NB4 (cell line): ENCODE measurements at places on chromosomes 1 and 21.
A peak's percentile ranks its signal among the peaks of the same experiment; 100 is the strongest.

- DNase-seq, result no peak
Measured at GRCh38 chr1:67336783-67337182, 29.1 kb downstream of the IL12RB2 start.

GRCh38 chr21:15282665-15283064 is 217.9 kb upstream of the NRIP1 start:
- no peak for DNase-seq

GRCh38 chr1:207825719-207826556 is 74.1 kb downstream of the CD46 start:
- peak; percentile 94 for DNase-seq

DNA sequence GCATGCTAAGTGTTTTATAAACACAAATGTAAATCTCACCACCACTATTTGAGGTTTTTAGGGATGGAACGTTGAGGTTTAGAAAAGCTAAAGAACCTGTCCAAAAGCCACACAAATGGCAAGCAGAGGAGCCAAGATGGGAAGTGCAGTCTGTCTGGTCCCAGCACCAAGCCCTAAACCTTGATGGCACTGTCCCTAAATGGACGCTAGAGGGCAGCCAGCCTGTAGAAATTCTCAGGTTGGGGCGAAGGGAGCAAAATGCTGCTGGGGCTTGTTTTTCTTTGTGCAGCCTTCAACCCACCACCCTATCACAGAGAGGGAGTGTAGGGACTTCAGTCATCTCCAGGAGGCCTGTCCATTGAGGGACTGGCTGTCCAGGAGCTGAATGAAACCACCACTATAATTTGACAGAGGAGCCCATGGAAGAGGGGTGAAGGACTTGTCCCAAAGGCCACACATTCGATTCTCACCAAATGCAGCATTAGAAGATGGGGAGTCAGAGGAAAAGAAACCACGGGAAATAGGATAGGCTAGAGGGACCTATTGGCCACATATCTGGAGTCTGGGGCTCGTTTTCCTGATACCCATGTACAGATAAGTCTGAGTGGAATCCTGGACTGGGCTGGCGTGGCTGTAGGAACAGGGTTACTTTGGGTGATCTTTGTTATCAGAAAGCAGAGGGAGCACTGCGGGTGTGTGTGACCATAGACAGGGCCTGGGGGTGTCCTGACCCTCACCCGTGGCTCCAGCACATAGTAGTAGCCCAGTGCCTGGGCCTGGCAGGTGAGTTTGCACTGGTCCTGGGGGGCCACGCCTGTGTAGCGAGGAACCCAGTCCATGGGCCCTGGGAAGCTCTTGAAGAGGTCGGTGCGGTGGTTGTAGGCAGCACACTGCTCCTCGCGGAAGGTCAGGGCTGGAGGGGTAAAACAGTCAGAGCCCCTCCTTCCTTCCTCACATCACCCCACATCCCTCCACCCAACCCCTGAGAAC is 6.1 kb downstream of the ADAMTS4 start:
- peak; percentile 80 for DNase-seq

DNA sequence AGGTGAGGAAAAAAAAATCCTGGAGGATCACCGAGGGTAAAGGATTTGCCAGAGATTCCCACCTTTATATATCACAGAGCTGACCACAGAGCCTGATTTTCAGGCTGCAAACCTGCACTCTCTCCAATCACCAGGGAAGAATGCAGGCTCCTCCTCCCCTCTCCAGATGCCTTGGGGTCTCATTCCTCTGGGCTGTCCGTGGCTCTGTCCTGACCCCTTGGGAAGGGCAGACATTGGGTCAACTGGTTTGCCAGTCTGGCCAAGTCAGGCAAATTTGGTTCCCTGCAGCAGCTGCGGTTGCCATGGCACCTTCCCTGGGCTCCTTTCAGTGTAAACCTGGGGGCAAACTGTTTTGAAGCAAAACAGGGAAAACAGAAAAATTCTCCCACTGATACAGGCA is 11.6 kb upstream of the OPRD1 start:
- DNase-seq, result no peak

- no peak for DNase-seq
Measured at GRCh38 chr1:6962478-6962995, 177.3 kb downstream of the CAMTA1 start.

- no peak for DNase-seq
Measured at GRCh38 chr1:29436181-29436785, 200.0 kb downstream of the PTPRU start.

DNA sequence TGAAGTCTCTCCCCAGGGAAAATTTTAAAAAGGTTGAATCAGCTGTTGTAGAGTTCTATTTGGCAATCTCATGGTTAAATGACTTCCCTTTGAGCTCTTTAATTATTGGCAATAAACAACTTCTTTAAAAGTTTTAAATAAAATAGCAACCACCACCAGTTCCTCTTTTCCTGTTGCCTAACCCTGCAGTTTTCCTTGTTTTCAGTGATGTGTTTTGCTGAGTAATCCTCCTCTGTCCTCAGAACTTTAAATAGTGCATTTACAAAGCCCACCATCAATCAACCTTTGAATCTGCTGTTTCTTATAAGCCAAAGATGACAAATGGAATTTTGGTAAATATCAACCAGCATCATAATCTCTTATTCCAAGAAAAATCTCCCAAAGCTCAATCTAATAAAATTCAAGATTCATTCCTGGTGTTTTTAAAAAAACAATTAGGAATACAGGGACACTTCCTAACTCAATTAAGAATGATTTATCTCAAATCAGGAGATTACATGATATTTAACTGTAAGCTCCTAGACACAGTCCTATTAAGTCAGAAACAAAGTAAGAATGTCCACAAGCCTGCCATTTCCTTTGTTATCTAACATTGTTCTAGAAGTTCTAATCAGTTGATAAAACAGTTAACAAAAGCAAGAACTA is 14.8 kb downstream of the AVPR1B start:
- peak; percentile 86 for DNase-seq

GRCh38 chr1:27967106-27967883 is 7.5 kb downstream of the XKR8 start:
- no peak for DNase-seq

DNA sequence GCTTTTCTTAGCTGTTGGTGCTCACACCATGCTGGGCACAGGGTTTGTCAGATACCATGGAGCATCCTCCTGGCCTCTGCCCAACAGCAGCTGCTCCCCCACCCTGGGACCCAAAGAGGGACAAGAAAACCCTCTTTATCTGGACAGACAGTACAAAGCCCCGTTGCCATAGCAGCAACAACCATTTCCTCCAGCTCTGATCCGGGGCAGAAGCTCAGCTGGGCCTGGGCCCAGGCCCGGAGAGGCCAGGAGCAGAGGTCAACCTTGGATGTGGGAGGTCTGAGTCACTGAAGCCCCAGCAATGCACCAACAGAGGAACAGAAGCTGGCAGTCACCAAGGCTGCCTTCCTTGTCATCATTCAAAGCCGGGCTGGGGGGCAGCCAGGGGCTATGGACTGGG is 228.4 kb upstream of the POU3F1 start:
- no peak for DNase-seq

GRCh38 chr1:76145332-76145731 is 70.8 kb downstream of the ST6GALNAC3 start:
- DNase-seq, result no peak

- no peak for DNase-seq
Measured at GRCh38 chr1:182684116-182684828, at the start of gene RGS8. RGS8 (minus strand) TSS chr1:182684587; CDS start chr1:182669649, 14,938 bp downstream.

GRCh38 chr1:30902593-30903290 is 5.8 kb downstream of the SDC3 start:
- DNase-seq, result no peak
